ENCODE measurements at places on chromosomes 6 and 20.

DNA sequence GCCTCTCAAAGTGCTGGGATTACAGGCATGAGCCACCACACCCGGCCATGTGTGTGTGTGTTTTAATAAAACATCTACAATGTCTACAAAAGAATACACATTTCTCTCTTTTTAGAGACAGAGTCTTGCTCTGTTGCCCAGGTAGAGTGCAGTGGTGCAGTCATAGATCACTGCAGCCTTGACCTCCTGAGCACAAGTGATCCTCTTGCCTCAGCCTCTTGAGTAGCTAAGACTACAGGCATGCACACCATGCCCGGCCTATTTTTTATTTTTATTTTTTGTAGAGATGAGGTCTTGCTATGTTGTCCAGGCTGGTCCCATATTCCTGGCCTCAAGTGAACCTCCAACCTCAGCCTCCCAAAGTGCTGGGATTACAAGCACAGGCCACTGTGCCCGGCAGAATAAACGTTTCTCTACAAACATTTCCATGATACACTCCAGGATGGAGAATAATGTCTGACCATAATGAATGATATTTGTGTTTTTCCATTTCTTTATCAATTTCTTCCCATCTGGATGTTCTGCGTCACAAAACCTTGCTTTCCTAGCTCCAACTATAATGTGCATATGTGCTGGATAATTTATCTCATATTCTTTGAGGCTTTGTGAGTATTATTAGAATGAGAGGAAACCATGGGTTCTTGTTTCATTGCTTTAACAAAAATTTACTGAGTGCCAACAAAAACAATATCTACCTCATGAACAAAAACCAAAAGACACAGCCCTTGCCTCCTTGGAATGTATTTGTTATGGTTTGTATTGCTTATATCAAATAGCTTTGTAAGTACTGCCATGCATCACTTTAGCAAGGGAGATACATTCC is 28.6 kb upstream of the CCN2 start:
- DNase-seq: no peak

DNA sequence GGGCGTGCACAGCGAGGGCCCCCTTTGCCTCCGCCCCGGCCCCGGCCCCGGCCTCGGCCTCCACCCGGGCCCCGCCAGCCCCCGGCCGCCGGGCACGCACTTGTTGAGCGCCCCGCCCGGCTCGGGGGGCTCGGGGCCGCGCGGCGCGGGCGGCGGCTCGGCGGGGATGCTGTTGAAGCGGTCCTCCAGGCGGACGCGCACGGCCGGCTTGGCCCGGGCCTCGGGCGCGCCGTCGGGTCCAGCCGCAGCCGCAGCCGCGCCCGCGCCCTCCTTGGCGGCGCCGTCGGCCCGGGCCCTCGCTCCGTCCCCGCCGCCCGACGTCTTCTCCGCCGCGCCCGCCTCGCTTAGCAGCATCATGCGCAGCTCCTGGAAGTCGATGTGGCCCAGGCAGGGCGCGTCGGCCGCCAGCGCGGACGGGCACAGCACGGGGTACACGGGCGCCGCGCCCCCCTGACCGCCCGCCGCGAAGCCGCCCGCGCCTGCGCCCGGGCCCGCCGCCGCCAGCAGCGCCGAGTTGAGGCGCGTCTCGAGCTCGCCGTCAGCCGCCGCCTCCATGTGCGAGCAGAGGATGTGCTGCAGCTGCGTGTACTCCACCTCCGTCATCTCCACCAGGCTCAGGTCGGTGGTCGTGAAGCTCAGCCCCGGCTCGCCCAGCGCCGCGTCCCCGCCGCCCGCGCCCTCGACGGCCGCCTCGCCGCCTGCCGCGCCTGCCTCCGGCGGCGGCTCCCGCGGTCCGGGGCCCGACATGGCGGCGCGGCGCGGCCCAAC is 514 bp downstream of the TCFL5 start:
- DNase-seq: no peak

- DNase-seq: no peak
These were observed 92.4 kb downstream of the NCR2 start for GRCh38 chr6:41427642-41428335.

DNA sequence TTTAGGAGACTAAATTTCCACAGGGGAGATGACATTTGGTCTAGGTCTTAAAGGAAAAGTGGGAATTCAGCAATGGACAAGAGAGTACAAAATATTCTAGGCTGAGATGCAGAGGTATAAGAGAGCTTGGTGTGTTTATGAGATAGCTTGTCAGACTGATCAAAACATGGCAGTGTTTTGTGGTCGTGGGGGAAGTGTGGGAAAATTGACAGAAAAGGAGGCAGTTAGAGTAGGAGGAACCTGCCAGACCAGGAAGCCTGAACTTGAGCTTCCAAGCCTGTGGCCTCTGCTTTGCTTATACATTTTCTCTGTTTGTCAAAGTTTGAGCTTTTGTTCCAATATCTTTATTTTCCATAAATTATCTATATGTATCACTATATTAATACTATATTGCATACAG is 69.5 kb upstream of the MAP3K7 start:
- no peak for DNase-seq

GRCh38 chr6:144477856-144478255 is 192.7 kb downstream of the UTRN start:
- DNase-seq: no peak

DNA sequence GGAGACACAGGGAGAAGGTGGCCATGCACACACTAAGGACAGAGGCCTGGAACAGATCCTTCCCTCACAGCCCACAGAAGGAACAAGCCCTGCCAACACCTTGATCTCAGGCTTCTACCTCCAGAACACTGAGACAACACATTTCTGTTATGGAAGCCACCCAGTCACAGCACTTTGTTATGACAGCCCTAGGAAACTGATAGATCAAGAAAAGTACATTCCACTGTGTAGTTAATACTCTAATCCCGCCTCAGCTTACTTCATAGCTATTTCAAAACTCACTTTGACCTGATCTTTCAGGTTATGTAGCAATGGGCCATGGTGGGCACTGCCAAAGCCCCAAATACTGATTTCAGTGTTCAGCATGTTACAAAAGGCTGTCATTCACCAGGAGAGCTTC is 66.8 kb downstream of the CD24 start:
- no peak for DNase-seq

DNA sequence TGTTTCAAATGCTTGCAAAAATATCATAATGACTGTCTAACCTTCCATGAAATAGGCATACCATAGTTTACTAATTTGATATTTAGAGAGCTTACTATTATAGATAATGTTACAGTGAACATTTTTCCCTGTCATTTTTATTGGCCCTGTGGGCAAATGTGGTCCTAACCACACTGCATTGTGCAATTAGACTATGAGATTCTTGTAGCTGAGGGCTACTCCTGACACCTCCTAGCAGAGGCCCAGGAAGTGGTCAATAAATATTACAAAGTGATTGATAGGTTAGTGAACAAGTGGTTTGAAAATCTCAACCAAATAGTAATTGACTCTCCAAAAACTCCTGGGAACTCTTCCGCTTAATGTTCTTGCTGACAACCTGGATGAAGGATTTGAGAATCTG is 160.5 kb upstream of the KCNG1 start:
- DNase-seq: no peak

All from cortex of kidney (tissue), 1 donor.